ENCODE measurements at places on chromosomes 3 and 15.
A peak's percentile ranks its signal among the peaks of the same experiment; 100 is the strongest.

DNA sequence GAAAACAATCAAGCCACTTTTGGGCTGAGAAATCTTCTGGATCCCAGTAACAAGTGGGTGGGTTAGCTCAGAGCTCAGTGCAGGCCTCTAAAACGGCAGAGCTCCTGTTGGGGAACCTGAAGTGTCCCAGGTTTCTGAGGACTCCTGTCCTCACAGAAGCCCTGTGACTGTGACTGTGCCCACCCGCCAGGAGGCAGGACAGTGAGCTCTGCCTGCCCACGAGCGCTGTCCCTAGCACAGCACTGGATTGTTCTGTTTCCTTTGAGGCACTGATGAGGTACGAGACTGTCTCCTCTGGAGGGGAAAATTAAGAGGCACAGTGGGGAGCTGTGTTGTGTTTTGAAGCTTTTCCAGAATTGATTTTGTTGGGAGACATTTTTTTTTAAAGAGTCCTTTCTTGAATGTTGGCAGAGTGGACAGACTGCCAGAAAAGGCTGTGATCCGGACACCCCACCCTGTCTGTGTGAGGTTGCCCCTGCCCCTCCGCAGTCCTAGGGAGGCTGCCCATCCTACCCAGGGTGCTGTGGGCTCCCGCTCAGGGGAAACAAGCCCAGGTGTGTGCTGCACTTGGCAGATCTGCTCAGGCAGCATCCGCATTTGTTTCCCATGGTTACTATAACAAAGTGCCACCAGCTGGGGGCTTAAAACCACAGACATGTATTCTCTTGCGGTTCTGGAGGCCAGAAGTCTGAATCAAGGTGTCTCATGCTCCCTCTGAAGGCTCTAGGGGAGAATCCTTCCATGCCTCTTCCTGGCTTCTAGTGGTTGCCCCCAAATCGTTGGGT lies 66.6 kb upstream of the LARS2 start:
- DNase-seq: no peak

DNA sequence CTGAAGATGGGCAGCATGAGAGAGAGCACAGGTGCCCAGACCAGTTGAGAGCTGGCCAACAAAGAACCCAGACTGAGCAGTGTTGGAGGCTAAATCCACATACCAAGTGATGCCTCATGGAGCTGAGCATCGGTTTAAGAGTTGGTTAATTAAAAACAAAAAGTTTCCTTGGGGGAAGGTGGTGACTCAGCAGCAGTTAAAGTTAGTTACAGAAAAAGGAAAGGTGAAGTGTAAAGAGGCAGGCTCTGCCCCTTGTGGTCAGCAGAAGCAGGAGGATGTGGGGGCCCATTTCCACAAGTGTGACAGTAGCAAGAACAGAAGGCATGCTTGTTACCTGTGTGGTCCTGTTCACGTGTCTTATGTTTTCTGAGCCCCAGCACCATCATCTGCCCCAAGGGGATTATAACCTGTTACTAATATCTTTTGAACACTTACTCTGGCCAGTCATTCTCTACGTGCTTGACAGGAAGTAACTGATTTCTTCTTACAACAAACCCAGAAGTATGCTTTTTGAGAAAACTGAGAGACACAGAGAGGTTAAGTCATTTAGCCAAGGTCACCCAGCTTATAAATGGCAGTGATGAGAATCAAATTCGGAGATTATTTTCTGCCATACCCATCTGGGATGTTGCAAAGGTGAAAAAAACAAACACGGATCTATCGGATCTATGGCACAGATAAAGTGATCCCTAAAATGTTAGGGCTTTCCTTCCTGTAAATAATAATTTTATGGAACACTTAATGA lies 91.0 kb downstream of the EPHB1 start:
- DNase-seq: no peak

GRCh38 chr3:127671523-127672428 lies 976 bp upstream of the ABTB1 start:
- peak; percentile 7 for DNase-seq

GRCh38 chr3:124362455-124362854 lies 367.8 kb upstream of the UMPS start:
- no peak for DNase-seq

DNA sequence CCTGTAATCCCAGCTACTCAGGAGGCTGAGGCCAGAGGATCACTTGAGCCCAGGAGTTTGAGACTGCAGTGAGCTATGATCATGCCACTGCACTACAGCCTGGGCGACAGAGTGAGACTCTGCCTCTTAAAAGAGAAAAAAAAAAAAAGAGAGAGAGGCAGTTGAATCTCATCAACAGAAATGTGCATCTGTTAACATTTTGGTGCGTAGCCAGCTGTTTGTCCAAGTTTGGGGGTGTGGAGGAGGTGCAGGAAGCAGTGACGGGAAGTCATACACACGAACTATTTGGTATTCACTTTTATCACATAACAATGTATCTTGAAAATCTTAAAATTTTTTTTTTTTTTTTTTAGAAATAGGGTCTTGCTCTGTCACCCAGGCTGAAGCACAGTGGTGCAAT lies 18.2 kb upstream of the CEMIP start:
- no peak for DNase-seq

- no peak for DNase-seq
Measured at GRCh38 chr3:17775073-17775472, 32.6 kb upstream of the TBC1D5 start.

DNA sequence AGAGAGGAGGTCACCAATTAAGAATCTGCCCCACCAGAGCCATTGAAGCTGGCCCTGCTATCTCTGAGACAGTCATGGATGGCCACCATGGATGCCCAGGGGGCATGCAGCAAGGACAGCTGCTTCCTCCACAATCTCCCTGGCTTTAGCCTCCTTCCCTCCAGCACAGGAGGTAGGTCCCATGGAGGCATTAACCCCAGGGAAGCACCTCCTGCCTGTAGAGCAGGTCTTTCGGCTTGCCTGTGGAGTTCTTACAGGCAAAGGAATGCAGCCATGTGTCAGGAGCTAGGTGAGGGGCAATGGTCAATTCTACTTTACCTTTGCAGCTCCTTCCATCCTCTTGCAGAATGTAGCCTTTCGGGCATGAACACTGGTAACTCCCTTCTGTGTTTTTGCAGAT lies 93.8 kb downstream of the DUT start:
- DNase-seq: no peak
